ENCODE measurements at places on chromosomes 5 and 9. TPM values are rescaled to one million over a fixed set of nuclear protein-coding genes. Genes with fewer than 3 reads are reported as not detected.

The MARCHF11 gene
- not detected for total RNA-seq

The RNF14 gene
- total RNA-seq: 73.8 TPM

The LCN15 gene
- total RNA-seq: not detected

The HSPA4 gene
- 94.9 TPM for total RNA-seq

The IL17B gene
- not detected for total RNA-seq

The PCDHB15 gene
- total RNA-seq: 4.3 TPM

The ADGRD2 gene
- not detected for total RNA-seq

The CNTNAP3 gene
- 30.4 TPM for total RNA-seq

DNA sequence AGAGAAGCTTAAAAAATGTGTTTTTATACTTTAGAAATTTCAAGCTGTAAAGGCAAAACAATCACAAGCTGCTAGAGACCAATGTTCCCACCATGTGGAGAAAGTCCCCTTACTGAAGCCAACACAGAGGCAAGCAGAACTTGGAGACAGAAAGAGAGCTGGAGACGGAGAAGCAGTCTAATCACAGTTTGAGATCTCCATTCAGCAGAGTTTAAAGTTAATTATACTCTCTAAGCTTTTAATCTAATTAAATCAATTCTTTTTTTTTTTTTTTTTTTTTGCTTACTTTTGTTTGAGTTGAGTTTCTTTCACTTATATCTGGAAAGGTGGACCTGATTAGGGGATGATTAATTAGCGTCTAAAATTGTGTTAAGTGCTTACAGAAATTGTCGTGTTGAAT, 1534.3 kb downstream of the MAT2B start:
- H3K4me1 ChIP-seq: no peaks in the 10 kb centered on the region
- H3K27me3 ChIP-seq: no peaks in the 10 kb centered on the region
- no peak for DNase-seq
- no peak overlapping the region for H3K4me3 ChIP-seq
- H3K36me3 ChIP-seq: no peaks in the 10 kb centered on the region
- H3K27ac ChIP-seq: no peak overlapping the region

DNA sequence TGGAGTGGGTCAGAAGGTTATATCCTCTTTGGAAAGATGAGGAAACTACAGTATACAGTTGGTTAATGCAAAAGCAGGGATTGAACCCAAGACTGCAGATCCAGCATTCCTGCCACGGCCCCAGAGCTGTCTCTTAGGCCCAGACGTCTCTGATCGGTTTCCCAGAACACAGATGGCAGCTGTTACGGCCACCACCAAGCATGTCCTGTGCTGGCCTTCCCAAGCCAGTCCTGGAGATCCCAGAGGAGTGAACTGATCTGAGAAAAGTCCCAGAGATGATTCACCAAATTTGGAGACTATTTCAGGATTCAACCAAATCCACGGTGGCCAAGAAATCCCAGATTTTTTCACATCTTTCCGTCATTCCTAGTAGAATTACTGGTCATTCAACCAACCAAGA, 20.1 kb downstream of the TNIP1 start:
- no peaks in the 10 kb centered on the region for H3K27me3 ChIP-seq
- DNase-seq: no peak
- H3K4me3 ChIP-seq: no peak overlapping the region
- H3K36me3 ChIP-seq: peaks cover 31% of the 10 kb centered on the region
- H3K27ac ChIP-seq: no peak overlapping the region

- peak overlapping the region; percentile 95 for H3K27ac ChIP-seq
- H3K36me3 ChIP-seq: peaks cover 9% of the 10 kb centered on the region
- H3K4me1 ChIP-seq: peaks cover 44% of the 10 kb centered on the region
- H3K27me3 ChIP-seq: no peaks in the 10 kb centered on the region
Observed at GRCh38 chr5:177300951-177301350, 2.6 kb downstream of the RAB24 start.

- peaks cover 4% of the 10 kb centered on the region for H3K4me1 ChIP-seq
- no peaks in the 10 kb centered on the region for H3K27me3 ChIP-seq
- peaks cover 43% of the 10 kb centered on the region for H3K36me3 ChIP-seq
- H3K4me3 ChIP-seq: no peak overlapping the region
- DNase-seq: no peak
Observed at GRCh38 chr5:14706615-14707021, 42.1 kb downstream of the OTULIN start.

- H3K27ac ChIP-seq: no peak overlapping the region
- H3K4me1 ChIP-seq: peaks cover 3% of the 10 kb centered on the region
- H3K4me3 ChIP-seq: no peak overlapping the region
- peaks cover 47% of the 10 kb centered on the region for H3K27me3 ChIP-seq
- DNase-seq: no peak
Observed at GRCh38 chr9:113660196-113660595, 196.7 kb downstream of the RGS3 start.

DNA sequence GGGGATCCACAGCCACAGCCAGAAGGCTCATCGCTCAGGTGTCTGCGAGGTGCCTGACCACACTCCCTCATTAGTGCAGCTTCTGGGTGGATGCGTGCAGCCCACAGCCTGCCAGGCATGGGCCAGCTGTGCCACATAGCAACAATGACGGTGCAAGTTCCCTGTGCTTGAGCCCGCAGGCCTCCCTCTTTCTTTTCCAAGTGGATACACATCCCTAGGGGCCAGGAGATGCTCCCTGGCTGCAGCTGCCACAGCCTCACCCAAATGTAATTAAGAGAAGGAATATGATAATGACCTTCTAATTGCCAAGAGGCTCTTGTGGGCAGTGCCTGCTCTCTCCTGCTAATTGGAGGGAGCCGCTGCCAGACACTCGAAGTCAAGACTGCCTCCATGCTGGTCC, 116.0 kb upstream of the PPP1R26 start:
- no peak overlapping the region for H3K4me3 ChIP-seq
- no peaks in the 10 kb centered on the region for H3K4me1 ChIP-seq
- no peak for DNase-seq
- no peaks in the 10 kb centered on the region for H3K36me3 ChIP-seq
- H3K27me3 ChIP-seq: no peaks in the 10 kb centered on the region
- H3K27ac ChIP-seq: no peak overlapping the region

GRCh38 chr5:134554319-134555222, 29.1 kb downstream of the JADE2 start:
- H3K36me3 ChIP-seq: peaks cover 2% of the 10 kb centered on the region
- DNase-seq: no peak
- H3K4me3 ChIP-seq: no peak overlapping the region
- H3K27ac ChIP-seq: peak overlapping the region; percentile 92
- H3K27me3 ChIP-seq: no peaks in the 10 kb centered on the region
- peaks cover 44% of the 10 kb centered on the region for H3K4me1 ChIP-seq

DNA sequence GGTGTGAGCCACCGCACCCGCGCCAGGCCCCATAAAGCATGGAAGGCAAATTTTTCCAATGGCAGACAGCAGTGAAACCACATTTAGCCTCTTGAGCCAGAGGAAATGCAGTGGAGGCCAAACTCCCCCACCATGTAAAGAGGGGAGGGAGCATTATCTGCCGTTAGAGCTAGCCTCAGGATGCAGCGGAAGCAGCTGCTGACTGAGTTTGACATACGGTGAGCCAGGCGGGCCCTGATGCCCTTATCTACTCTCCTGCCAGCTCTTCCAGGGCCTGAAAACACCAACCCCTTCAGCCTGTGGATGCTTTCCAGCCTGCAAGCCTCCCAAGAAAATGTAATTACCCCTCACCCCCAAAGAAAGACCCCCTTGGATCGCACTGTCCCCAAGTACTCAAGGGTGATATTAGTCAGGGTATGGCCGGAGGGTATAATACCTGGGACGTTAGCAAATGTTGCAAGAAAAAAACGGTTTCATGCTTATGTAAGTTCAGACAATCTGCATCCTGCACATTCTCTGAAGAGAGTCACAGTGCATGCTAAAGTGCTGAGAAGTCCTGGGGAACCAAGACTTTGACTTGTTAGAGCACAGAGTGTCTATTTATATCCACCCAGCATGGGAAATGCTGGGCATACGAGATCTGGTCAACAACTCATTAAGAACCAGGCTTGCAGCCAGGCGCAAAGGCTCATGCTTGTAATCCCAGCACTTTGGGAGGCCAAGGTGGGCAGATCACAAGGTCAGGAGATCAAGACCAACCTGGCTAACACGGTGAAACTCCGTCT, 11.3 kb upstream of the GGTA1 start:
- H3K27me3 ChIP-seq: peaks cover 23% of the 10 kb centered on the region
- peaks cover 4% of the 10 kb centered on the region for H3K4me1 ChIP-seq
- H3K36me3 ChIP-seq: no peaks in the 10 kb centered on the region
- no peak overlapping the region for H3K27ac ChIP-seq

GRCh38 chr9:6270896-6271295, 55.3 kb downstream of the IL33 start:
- H3K36me3 ChIP-seq: no peaks in the 10 kb centered on the region
- no peak overlapping the region for H3K27ac ChIP-seq
- peaks cover 8% of the 10 kb centered on the region for H3K27me3 ChIP-seq
- no peak for DNase-seq
- no peaks in the 10 kb centered on the region for H3K4me1 ChIP-seq

DNA sequence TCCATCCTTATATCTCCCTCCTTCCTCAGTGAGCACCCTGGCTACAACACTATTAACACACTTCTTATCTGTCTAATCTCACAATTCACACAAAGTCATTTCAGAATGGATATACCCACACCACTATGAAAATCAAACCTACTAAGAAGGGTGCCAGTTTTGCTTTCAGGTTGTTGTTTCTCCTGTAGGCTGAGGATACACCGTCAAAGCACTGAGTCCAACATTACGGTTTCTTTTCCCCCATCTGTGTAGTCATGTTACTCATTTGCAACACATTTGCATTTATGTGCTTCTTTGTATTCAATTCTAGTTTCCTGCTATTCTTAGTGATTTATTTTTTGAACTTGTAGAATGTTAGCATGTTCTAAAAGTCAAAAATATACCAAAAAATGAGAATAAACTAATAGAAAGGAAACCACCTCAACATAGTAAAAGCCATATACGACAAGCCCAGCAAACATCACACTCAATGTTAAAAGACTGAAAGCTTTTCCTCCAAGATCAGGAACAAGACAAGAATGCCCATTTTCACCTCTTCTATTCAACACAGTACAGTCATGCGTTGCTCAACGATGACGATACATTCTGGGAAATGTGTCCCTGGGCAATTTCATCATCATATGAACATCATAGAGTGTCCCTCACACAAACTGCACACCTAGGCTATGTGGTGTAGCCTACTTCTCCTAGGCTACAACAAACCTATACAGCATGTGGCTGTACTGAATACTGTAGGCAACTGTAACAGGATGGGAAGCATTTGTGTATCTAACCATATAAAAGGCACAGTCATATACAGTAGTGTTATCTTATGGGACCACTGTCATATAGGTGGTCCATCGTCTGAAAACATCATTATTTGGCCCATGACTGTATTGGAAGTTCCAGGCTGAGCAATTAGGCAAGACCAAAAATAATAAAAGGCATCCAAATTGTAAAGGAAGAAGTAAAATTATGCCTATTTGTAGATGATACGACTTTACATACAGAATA, 6.3 kb downstream of the ROR2 start:
- peaks cover 4% of the 10 kb centered on the region for H3K36me3 ChIP-seq
- H3K27ac ChIP-seq: no peak overlapping the region
- H3K4me3 ChIP-seq: no peak overlapping the region
- H3K27me3 ChIP-seq: no peaks in the 10 kb centered on the region
- peaks cover 51% of the 10 kb centered on the region for H3K4me1 ChIP-seq

DNA sequence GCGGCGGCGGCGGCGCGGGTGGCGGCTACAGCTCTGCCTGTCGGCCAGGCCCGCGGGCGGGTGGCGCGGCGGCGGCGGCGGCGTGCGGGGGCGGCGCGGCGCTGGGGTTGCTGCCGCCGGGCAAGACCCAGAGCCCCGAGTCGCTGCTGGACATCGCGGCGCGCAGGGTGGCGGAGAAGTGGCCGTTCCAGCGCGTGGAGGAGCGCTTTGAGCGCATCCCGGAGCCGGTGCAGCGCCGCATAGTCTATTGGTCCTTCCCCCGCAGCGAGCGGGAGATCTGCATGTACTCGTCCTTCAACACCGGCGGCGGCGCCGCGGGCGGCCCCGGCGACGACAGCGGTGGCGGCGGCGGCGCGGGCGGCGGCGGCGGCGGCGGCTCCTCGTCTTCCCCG, 296 bp downstream of the ZSWIM6 start:
- no peak for DNase-seq
- H3K36me3 ChIP-seq: peaks cover 6% of the 10 kb centered on the region
- peak overlapping the region; percentile 84 for H3K4me3 ChIP-seq
- H3K27ac ChIP-seq: peak overlapping the region; percentile 86

DNA sequence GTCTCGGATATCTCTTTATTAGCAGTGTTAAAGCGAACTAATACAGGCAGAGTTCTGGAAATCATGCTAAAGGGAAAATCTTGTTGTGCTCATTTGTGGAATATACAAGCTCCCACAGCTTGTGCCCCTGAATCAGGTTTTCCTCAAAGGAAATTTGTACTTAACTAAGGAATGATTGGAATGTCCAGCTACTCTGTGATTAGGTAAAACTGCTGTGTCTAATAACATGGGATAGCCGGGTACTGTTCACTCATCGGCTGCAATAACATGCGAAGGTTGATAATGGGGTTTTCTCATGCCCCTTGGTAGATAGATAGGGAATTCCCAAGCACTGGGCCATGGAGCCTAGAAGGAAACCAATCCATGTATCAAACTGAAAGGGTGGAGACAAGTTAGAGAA, 306.7 kb downstream of the NR2F1-AS1 start:
- peaks cover 25% of the 10 kb centered on the region for H3K4me1 ChIP-seq
- no peak overlapping the region for H3K4me3 ChIP-seq
- no peak overlapping the region for H3K27ac ChIP-seq
- no peaks in the 10 kb centered on the region for H3K36me3 ChIP-seq

- no peaks in the 10 kb centered on the region for H3K4me1 ChIP-seq
- no peaks in the 10 kb centered on the region for H3K36me3 ChIP-seq
- H3K27ac ChIP-seq: no peak overlapping the region
- no peaks in the 10 kb centered on the region for H3K27me3 ChIP-seq
- no peak for DNase-seq
Observed at GRCh38 chr5:68147659-68148058, 67.9 kb upstream of the PIK3R1 start.

DNA sequence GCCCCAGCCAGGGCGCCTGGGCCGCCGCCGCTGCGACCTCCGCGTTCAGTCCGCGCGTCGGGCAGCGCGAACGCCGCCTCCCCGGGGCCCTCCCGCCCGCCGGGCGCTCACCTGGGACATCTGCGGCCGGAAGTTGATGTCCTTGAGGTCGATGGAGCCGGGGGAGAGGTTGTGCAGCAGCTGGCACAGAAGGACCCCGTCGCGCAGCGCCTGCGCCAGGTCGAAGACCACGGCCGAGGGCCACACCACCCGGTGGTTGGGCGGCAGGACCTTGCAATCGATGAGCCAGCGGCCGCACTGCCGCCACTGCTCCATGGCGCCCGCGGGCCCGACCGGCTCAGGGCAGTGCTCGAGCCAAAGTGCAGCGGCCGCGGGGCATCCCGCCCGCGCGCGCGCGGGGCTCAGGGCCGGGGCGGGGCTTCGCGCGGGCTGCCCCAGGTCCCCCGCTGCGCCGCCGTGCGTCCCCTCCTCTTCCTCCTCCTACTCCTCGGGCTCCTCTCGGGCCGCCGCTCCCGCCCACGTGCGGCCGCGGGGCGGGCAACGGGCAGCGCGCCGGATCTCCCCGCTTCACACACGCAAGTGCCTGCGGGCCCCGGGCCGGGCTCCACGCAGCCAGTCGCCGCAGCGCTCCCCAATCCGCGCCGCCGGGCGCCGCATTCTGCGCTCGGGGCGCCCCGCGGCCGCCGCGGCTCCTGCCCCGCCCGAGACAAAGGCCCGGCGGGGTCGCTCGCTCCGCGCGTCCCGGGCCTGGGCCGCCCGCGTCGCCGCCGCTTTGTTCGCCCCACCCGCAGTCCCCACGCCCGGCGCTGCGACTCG, at the start of gene VAV2:
VAV2 (minus strand) TSS at position 361 of the 816 bp plus-strand sequence; CDS start at position 315, 46 bp downstream.
- no peaks in the 10 kb centered on the region for H3K27me3 ChIP-seq
- H3K4me3 ChIP-seq: peak within 1 kb of the TSS; percentile 79
- peaks cover 29% of the 10 kb centered on the region for H3K4me1 ChIP-seq
- peak within 1 kb of the TSS; percentile 90 for H3K27ac ChIP-seq
- DNase-seq: peak; percentile 86

- no peaks in the 10 kb centered on the region for H3K27me3 ChIP-seq
- no peaks in the 10 kb centered on the region for H3K36me3 ChIP-seq
- H3K4me1 ChIP-seq: peaks cover 8% of the 10 kb centered on the region
- DNase-seq: peak; percentile 82
- no peak overlapping the region for H3K4me3 ChIP-seq
- H3K27ac ChIP-seq: no peak overlapping the region
Observed at GRCh38 chr9:34371886-34372466, 4.7 kb downstream of the MYORG start.

Measured in osteocyte (in vitro differentiated cells).